Stimulated activated CD4-positive, alpha-beta T cell treated with anti-CD3 and anti-CD28 coated beads, Interleukin-1b, Interleukin-23, amount 100 ng/mL, for 24 hours (primary cell): ENCODE measurements at places on chromosomes 4 and X.

- DNase-seq: no peak
Observed at GRCh38 chr4:56856656-56857055, 35.2 kb upstream of the SPINK2 start.

DNA sequence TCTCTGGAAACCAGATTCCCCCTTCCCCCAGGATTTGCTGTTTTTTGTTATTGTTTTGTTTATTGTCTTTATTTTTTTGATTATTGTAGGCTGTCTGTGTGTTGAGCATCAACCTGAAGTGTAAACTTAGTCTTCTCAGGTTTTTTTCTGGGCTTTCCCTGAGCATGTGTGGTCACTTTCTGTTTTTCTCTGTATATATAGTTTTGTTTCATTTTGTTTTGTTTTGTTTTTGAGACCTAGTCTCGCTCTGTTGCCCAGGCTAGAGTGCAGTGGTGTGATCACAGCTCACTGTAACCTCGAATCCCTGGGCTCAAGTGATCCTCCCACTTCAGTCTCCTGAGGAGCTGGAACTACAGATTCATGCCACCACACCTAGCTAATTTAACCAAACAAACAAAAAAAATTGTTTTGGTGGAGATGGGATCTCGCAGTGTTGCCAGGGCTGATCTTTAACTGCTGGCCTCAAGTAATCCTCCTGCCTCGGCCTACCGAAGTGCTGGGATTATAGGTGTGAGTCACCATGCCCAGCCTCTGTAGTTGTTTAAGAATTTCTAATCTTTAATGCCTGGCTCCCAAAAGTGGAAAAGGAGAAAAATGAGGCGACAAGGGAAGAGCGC lies 9.1 kb downstream of the IL13RA1 start:
- no peak for DNase-seq

DNA sequence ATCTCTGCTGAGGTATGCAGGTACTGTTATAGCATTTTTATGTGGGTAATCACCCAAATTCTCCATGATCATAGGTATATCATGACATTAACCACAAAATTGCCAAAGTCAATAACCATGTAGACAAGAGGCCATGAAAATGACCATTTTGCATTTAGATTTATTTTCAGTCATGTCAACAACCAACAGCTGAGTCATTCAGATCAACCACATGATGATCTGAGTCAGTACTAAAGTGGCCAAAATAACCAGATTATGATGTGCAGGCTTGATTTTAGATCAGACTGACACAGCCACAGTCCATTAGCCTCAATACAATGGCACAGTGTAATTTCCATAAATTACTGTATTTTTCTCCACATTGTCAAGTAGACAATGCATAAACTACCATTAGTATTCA lies 240.5 kb downstream of the GRIA3 start:
- DNase-seq: no peak

DNA sequence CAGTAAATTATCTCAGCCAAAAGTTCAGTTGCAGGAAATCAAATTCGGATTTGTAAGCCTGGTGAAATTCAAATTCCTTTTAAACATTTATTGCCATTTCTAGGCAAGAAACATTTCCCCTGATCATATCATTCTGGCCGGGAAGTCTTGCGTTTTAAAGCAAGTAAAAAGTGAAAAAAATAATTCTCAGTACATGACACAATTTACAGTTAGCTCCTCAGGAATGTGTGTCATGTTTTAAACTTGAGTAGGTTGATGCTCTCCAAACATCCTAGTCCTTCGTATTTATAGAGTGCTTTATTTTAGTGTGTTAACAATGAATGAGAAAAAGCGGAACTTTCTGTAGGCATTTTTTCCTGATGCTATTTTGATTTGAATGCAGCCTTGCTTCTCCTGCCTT lies 158.3 kb upstream of the SCML1 start:
- no peak for DNase-seq

- no peak for DNase-seq
Observed at GRCh38 chr4:162837241-162837640, 329.4 kb downstream of the NAF1 start.

GRCh38 chrX:30892591-30892990 lies 3.5 kb upstream of the TAB3 start:
- DNase-seq: no peak

DNA sequence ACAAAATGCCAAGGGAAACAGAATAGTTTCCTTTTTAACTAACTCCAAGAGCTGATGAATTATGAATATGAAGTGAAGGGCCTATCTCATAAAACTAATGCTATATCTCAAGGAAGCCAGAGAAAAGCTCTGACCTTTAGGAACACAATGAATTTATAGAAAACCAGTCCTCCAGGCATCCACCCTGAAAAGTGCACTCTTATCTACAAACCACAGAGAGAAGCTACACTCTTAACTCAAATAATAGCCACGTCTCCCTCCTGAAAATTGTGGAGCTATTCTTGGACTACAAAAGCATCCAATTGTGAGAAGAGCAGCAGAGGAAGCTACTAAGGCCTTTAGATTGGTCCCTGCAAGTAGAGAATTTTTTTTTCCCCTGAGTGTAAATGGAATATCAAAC lies 253.9 kb downstream of the IL15 start:
- DNase-seq: no peak

- DNase-seq: no peak
Observed at GRCh38 chrX:56029691-56030090, 202.5 kb upstream of the KLF8 start.

GRCh38 chrX:133812402-133812801 lies 173.0 kb downstream of the GPC3 start:
- no peak for DNase-seq

- no peak for DNase-seq
Observed at GRCh38 chrX:72101597-72102037, 30.1 kb downstream of the RTL5 start.

DNA sequence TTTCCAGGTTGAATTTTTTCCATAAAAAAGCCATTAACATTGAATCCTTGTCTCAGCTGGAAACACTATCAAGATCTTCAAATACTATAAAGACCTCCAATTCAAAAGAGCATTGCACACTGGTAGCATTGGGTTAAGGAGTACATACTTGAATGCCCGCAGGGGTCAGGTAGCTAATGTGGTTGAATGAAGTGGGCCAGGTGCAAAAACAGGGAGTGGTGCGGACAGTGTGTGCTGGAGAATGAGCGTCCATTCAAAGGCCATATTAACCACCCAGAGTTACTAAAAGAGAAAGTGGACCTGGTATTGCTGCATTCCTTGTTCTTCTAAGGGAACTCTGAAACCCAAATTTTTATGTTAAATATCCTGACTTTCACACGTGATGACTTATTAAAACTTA lies 91.6 kb downstream of the NYX start:
- DNase-seq: no peak

DNA sequence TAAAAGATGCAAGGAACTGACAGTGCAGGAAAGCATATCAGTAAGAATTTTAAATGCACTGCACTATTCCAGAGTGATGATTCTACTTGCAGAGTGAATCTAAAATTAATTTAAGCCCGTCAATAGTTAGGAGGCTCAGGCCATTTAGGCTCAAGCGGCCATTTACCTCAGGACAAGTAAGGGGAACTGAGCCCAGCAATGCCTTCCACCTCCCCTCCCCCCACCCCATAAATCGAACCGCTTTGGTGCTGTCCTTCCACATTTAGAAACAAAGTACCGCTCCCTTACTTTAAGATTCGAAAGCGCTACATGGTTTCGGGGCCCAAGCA lies 665 bp downstream of the RBM41 start:
- no peak for DNase-seq

DNA sequence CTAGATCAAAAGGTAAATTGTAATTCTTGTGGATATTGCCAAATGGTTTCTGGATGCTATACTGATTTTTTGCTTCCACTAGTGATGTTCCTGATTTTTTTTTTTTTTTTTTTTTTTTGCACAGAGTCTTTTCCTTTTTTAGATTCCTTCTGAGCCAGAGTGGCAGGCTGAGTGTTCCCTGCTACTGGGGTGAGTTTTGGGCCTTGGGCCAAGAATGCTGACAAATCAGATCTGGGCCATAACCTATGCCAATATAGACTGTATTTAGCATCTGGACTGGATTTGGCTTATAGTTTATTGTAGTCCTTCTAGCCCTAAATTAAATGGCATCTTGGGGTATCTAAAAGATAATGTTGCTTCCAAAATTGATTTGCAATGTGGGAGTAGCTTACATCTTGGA lies 52.8 kb downstream of the REPS2 start:
- no peak for DNase-seq

DNA sequence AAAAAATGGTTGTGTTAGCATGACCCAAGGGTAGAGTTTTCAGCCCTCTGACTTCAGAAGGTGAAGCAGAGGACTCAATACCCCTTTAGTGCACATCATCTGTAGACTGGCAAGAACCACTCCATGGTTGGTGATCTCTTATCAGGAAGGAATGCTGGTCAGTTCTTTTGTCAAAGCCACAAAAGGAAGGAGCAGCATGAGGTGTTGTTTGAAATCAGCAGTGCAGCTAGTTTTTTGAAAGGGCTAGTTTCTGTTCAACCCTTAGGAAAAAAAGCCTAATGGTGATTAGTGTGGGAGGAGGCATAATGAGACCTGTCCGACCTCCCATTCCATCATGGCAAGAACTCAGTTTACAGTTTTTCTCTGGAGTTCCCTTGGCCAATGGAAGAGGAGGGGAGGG lies 362.0 kb upstream of the CT83 start:
- no peak for DNase-seq

GRCh38 chr4:88659055-88659889 lies 38.4 kb downstream of the NAP1L5 start:
- peak; percentile 7 for DNase-seq

DNA sequence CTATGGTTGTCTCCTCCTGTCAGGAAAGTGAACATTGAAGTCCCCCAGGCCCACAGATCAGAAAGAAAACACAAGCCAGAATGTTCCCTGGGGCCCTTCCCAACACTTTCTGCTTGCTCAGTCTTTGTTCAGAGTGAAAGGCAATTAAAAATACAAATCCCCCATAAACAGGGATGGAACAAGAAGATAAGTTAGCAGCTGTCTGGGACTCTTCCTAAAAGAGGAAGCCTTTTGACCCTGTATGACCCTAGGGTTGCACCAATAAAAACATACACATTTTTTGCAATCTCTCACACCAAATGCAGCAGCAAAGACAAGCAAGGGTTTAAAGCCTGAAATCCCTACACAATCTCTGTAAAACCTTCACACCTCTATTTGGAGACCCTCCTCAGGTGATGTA lies 22.6 kb downstream of the IRF2 start:
- DNase-seq: no peak

DNA sequence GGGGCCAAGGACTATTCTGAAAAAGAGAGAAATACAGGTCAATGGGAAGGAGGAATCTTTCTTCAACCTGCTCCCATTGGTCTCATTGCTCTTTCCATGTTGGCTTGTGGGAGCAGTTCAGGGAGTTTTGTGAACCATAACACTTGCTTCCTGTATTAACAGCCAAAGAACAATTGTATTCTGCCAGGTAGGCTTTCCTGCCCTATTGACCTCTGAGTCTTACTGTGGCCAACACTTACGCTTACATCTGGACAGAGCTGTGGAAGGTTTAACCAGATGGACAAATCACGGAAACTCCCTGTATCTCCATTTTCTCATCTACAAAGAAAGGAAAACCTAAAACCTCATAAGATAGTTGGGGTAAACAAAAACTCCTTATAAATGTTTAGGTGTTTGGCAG lies 30.7 kb downstream of the MID1IP1 start:
- no peak for DNase-seq

DNA sequence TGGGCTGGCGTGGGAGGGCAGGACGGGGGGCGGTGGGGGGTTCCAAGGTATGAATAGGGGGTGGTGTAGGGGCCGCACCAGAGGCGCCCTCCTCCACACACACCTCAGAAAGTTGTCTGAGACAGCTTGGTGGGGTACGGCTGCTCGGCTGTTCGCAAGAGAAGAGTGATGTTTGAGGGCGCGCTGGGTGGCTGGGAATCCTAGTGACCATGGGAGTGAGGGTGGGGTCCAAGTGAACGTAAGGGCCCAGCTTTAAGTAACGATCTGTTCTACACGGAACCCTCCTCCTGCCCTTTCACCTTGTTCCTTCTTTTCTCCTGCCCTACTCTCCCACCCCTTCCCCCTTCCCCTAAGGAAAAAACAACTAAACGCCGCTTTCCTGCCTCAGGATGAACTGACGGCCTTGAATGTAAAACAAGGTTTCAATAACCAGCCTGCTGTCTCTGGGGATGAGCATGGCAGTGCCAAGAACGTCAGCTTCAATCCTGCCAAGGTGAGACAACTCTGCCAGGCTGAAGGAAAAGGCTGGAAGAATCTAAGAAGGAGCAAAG lies 664 bp downstream of the MED12 start:
- no peak for DNase-seq

- no peak for DNase-seq
Observed at GRCh38 chr4:128130621-128131020, 69.5 kb downstream of the LARP1B start.

DNA sequence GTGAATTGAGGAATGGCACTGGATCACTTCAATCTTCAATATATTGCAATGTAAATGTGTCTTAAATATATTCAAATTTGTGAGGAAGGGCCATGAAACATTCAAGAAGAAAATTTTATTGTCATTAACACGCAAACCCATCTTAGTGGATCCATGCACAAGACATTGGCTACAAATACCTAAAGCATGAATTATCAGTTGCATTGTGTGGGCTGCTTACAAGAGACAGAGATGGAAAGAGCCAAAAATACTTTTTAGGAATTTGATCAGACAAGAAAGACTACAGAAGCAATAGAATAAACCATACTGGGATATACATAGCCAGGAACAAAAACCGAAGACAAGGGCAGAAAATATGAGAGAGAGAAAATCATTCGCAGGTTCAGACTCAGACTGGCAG lies 616.2 kb upstream of the GRIA3 start:
- DNase-seq: no peak

DNA sequence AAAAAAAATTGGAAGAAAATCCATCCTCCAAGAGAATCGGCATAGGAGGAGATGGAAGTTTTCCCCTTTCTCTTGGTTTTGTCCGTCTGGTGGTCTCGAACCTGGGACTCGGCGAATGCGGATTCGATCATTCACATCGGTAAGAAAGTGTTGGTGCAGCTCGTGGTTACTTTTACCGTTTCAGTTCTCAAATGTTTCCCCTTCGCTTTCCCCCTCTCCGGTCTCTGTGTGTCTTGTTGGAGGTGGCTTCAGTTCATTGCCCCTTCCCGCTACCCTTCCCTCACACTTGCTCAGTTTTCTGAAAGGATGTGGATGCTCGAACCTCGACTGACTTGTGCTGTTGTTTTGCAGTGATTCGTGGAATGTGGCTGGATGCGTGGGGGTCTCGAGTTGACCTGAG lies 840 bp downstream of the GRID2 start:
- DNase-seq: no peak

DNA sequence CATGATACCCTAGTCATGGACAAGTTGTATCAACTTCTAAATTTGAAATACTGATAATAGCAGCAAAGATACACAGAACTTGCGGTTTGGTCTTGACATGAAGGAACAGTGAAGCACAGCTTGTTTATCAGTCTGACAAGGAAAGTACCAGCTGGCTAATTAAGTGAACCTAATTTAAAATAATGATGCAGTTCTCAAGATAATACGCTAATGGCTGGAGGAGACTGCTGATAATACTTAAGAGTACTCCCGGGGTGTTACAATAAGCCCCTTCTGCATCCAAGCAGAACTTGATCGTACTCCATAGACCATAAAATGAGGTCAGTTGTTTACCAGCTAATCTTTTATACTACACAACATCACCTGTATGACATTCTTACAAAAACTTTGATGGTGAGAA lies 697.5 kb downstream of the FSTL5 start:
- DNase-seq: no peak

GRCh38 chrX:41827886-41828285 lies 95.5 kb downstream of the CASK start:
- DNase-seq: no peak

- no peak for DNase-seq
Observed at GRCh38 chr4:176102414-176103063, 36.9 kb downstream of the WDR17 start.

- no peak for DNase-seq
Observed at GRCh38 chr4:113336556-113336955, 287.1 kb downstream of the ANK2 start.
